ENCODE measurements at places on chromosomes 2 and 18.

GRCh38 chr2:39646267-39646666 is 19.4 kb upstream of the TMEM178A start:
- no peak for DNase-seq

DNA sequence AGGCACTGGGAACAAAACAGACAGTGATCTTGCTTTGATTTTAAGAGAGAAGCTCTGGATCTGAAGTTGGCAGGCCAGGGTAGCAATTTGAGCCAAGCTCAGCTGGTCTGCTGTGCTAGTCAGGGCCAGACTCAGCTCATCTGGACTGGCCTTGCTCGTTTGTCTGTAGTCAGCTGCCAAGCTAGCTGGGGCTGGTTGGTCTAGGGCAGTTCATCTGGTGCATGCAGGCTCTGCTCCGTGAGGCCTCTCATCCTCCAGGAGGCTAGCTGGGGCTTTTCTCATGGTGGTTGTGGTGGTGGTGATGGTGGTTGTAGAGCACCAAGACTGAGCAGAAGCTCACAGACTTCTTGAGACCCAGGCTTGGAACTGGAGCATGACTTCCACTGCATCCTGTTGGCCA is 10.3 kb downstream of the FBLN7 start:
- no peak for DNase-seq

DNA sequence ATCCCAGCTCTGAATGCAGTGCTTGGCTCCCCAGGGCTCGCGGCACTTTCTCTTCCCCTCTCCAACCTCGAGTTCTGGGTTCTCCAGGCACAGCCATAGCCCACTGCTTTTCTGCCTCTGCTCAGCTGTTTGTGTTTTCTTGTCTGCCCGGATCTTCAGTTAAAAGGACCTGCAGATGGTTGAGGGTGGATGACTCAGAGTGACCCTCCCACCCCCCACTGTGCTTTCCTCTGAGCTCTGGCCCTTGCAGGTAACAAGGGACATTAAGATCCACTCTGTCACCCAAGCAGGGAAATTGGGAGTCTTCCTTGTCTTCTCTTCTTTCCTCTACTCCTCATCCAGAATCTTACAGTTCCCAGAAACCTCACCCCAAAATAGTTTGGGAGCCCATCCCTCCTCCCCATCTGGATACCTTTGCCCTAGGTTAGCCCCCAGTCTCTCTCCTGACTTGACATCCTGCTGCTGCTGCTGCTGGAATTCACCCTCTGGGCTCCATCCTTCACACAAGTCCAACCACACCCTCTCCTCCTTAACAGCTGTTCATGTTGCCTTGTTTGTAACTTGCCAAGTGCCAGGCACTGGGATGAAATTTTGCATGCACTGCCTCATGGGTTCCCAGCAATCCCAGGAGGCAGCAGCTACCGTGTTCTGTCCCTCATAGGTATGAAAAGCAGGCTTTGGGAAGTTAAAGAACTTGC is 157.9 kb upstream of the TTC39C start:
- DNase-seq: no peak

DNA sequence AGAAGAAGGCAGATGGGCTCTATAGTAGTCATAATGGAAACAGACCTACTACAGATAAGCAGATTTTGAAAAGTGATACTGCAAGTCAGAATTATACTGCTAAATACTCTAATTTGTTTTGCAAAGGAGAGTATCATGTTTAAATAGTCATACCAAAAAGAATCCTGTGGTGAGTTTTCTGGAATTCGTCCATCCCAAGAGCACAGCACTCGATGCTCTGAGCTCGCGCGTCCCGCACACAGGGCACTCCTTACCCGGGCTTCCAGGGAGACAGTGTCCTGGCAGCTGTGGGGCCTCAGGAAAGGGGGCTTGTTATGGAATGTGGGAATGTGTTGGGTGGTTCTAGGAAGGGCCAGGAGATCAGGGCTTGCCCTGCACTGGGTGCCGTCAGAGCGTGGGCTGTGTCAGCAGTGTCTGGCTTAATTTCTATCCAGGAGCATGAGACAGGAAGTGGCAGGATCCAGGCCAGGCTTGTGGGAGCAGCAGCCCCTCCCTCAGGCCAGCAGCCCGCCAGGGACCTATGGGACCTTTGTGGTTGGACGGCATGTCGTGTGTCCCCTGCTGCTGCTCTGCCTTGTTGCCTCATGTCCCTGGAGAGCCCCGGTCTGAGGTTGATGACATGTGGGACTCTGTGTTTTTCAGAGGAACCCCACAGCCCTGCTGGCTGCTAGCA is 193.2 kb upstream of the TPO start:
- DNase-seq: no peak

DNA sequence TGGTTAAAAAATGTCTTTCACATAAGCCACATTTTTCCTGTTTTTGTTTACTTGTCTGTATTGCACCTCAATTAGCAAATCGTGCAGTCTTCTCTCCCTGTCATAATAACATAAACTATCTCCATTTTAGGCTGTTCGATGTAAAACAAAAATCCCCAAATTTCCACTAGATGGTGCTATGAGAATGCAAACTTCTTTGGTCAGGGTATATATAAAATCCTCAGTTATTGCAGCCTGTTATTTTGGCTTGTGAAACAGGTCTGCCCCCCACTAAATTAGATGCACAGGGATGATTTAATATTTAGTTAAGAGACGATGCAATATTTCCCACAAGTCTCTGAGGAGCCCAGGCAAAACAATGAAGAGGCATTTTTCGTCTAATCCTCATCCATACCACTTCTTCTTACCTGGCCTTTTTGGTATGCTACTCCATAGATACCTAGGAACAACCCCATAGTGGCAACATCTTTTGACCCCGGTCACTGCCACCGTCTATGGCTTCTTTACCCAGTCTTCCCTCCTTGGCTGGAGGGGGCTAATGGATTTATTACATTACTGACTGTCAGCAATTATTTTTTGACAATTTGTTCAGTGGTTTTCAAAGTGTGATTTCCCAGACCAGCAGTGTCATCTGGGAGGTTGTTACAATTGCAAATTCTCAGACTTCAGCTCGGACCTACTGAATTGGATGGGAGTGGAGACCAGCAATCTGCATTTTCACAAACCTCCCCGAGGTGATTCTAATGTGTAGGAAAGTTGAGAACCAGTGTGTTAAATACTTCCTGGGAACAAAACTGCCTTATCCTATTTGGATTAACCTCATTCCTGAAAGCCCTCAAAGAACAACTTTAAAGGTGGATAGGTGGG is 117.4 kb upstream of the CWC22 start:
- peak; percentile 73 for DNase-seq

GRCh38 chr2:169476459-169476858 is 2.8 kb upstream of the BBS5 start:
- no peak for DNase-seq

DNA sequence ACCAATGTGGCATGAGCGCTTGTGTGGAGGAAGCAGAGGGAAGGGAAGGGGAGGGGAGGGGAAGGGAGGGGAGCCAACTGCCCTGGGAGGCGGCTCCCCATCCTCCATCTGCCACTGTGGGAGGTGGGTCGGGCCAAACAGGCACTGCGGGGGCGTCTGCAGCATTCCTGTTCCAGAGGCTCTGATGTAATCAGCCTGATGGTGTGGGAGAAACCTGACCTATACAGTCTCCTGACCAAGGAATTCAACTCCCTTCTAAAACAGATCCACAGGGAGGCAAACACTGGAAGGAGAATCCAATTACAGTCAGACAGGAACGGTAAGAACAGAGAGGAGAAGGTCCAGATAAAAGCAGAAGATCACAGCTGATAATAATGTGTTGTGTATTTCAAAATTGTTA is 88.8 kb downstream of the CD8B2 start:
- peak; percentile 18 for DNase-seq

DNA sequence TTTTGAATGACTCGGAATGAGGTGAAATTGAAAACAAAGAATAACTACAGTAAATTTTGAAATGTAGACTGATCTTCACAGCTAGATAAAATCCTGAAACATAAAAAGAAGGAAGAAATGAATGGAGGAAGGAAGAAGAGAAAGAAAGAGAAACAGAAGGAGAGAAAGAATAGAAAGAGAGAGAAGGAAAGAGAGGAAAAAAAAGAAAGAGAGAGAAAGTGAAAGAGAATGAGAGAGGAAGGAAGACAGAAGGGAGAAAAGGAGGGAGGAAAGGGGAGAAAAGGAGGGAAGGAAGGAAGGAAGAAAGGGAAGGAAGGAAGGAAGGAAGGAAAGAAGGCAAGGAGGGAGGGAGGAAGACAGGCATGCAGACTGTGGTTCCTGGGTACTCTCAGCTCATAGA is 982.6 kb downstream of the BCL11A start:
- no peak for DNase-seq

GRCh38 chr2:181354626-181355025 is 102.6 kb upstream of the ITGA4 start:
- peak; percentile 55 for DNase-seq

- DNase-seq: no peak
Measured at GRCh38 chr18:11676867-11677266, 12.2 kb upstream of the GNAL start.

GRCh38 chr18:74453642-74454198 is 3.4 kb downstream of the DIPK1C start:
- no peak for DNase-seq

- DNase-seq: no peak
Measured at GRCh38 chr2:111219285-111219684, 98.6 kb downstream of the BCL2L11 start.

- DNase-seq: no peak
Measured at GRCh38 chr2:86023366-86023712, 82.3 kb downstream of the POLR1A start.

All from mesenchymal stem cell (in vitro differentiated cells and primary cell).